ENCODE measurements at places on chromosomes 5 and 9.

DNA sequence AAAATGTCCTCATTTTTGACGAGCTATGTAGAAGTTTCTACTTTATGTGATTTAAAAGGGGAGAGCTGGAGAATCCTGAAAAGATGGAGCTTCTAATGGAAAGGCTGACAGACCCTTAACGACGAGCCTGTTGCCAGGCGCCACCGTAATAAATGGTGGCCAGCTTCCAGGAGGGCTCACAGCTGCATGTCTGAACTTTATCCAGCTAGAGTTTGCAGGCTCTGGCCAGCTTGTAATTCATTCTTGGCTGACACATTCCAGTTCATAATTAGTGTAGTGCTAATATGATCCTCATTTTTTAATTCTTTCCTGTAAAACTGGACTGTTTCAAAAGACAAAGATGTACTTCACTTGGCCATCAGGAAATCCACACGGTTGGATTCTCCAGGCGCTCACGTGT lies 246.7 kb downstream of the GAS1 start:
- no peak for DNase-seq

- no peak for DNase-seq
Measured at GRCh38 chr9:117437283-117437682, 22.4 kb upstream of the ASTN2 start.

GRCh38 chr5:31531543-31531887 lies 378 bp downstream of the DROSHA start:
- no peak for DNase-seq

DNA sequence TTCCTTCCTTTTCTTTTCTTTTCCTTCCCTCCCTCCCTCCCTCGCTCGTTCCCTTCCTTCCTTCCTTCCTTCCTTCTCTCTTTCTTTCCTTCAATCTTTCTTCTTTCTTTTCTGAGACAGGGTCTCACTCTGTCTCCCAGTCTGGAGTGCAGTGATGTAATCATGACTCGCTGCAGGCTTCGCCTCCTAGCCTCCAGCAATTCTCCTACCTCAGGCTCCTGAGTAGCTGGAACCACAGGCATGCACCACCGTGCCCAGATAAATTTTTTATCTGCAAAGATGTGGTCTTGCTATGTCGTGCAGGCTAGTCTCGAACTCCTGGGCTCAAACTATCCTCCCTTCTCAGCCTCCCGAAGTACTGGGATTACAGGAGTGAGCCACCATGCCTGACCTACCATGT lies 81.4 kb downstream of the SPATA31C2 start:
- DNase-seq: no peak

DNA sequence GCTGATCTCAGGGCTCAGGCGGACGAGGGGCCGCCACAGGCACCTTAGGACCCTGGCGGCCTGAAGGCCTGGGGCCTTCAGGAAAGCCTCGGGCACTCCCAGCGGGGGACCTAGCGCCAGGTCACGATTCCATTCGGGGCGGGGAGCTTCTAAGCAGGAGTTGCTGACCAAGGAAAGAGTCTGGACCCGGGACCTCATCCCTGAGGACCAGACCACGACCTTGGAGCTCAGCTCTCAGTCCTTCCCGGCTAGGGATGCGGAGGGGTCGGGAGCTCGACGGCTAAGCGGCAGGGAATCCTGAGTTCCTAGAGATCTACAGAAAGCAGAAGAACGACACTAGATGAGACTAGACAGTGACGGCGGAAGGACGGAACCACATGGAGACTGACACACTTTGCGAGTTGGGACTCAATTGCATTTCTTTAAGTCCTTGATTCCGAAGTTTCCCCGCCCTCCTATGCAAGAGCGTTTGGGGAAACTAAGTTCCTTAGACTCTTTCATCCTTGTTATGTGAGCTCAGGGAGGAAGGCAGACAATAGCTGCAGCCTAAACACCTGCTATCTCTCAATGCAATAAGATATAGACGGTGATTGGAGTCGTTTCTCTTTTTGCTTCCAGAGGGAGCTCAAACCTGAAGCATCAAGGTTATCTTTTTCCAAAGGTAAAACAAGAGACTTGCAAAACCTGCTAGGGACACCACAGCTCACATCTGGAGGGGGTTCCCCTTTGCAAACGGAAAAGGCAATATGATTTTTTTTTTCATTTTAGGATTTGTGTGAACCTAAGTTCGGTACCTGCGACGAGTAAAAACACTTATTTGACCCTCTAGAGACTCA lies 9.7 kb downstream of the NR2F1-AS1 start:
- no peak for DNase-seq

- no peak for DNase-seq
Measured at GRCh38 chr5:172533399-172534228, 79.3 kb upstream of the SH3PXD2B start.

DNA sequence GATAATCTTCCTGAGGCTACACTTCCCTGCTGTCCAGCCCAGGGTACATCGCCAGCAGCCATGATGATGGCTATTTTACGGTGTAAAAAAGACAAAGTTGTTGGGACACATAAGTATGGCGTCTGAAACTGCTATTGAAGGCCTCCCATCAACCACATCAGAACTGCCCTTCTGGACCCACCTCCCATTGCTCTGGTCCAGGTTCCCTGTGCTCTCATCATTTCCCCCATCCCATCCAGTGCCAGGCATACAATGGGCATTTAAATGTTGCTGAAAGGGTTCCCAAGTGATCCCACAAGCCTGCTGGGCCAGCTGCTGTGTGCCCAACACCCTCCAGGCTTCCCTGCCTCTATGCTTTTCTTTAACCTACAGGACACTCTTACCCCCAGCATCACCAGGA lies 10.6 kb downstream of the IL9 start:
- DNase-seq: no peak

- no peak for DNase-seq
Measured at GRCh38 chr9:111994831-111995458, 98.3 kb downstream of the UGCG start.

DNA sequence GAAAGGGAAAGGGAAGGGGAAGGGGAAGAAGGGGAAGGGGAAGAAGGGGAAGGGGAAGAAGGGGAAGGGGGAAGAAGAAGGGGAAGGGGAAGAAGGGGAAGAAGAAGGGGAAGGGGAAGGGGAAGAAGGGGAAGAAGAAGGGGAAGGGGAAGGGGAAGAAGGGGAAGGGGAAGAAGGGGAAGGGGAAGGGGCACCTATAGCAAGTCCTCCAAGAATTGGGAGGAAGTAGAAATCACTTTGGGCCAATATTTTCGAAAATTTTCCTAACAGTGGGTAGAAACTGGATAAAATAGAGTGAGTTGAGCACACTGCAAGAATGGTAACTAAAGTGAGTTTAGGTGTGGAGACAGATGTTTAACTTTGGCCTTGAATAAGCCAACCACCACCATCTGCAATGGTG lies 915.3 kb downstream of the DNAH5 start:
- DNase-seq: no peak

DNA sequence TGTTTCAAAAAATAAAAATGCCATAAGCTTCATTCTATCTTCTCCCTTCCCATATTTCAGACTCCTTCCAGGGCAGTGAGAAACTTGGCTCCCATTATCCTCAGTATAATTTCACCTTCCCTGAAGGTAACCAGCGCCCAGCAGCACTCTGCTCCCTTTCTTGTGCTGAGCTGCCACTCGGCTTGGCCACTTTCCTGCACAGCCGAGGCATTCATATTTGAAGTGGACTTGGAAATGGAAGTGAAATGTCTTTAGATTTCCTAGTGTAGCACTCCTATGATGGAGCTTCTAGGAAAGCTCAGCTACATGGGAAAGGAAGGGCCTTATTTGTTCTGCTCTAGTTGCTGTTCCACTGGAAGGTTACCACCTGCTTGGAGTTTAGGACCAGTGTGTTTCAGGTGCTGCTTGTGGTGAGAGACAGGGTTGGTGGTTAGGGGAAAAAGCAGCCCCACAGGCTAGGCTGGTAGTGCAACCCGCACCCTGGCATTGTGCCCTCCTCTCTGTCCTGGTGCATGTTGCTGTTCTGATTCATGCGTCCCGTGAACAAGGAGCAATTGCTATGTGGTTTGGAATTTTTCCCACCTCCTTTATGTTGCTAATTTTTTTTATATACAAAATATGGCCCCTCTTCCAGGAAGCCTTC lies 53.8 kb downstream of the RAD23B start:
- DNase-seq: no peak

GRCh38 chr9:38278931-38279679 lies 113.4 kb upstream of the ALDH1B1 start:
- DNase-seq: no peak

DNA sequence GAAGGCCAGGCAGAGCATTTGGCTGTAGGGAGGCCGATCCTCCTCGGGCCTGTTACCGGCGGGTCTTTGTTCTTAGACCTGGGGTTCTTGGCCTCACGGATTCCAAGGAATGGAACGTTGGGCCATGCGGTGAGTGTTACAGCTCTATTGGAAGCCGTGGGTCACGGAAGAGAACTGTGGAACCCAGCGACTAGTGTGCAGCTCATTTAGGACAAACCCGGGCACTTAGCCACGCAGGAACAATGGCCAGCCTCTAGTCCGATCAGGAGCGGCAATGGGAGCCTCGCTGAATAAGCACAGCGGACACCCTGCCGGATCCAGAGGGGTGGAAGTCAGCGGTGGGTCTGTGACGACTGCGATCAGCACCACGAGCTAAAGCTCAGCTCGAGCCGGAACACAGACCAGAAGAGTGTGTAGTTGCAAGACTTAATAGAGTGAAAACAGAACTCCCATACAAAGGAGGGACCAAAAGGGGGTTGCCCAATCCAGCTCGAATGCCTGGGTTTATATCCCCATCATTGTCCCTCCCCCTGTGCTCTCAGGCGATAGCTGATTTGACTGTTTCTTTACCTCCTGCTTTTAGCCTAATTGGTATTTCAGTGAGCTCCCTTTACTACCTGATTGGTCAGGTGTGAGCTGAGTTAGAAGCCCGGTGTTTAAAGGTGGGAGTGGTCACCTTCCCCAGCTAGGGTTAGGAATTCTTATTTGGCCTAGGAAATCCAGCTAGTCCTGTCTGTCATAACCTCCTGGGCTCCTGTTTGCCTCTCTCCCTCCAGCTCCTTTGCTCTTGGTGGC lies 53.7 kb upstream of the RPL26L1 start:
- DNase-seq: no peak

GRCh38 chr5:140966293-140967225 lies at the start of gene PCDHAC2:
PCDHAC2 (plus strand) TSS chr5:140966476; CDS start chr5:140966767, 291 bp downstream.
- DNase-seq: peak; percentile 57

DNA sequence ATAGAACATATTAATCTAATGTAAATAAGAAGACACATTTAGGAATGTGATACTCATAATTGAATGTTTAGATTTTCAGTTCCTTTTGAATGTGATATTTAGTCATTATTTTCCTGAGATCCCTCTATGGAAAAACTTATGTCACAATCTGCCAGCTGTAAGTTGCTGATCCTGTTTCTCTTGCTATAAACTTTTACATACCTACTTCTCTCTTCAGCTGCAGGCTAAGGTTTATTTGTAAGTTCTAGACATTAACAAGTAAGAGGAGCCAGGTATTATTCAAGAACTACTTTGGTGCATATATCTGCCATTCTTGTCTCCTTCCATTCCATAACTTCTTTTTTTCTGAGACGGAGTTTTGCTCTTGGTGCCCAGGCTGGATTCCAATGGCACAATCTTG lies 462.4 kb downstream of the PRR16 start:
- no peak for DNase-seq

GRCh38 chr9:98128316-98128715 lies 9.3 kb upstream of the TRIM14 start:
- DNase-seq: no peak

DNA sequence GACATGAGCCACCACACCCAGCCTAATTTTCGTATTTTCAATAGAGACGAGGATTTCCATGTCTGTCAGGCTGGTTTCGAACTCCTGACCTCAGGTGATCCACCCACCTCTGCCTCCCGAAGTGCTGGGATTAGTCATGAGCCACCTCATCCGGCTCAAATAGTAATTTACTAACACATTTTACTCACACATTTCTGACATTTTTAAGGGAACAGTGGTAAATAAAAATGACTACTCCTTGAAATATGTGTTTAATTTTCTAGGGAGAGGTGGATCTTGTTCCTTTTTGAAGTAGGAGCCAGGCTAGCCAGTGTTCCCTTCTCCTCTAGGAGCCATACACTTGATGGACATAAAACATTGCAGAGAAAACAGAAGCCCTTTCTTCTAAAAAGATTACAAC lies 55.2 kb upstream of the ERBIN start:
- DNase-seq: no peak

GRCh38 chr5:173448856-173449255 lies 120.6 kb upstream of the STC2 start:
- DNase-seq: no peak

GRCh38 chr9:5549658-5550650 lies 39.6 kb downstream of the PDCD1LG2 start:
- no peak for DNase-seq

GRCh38 chr5:130708754-130709153 lies 456.3 kb downstream of the HINT1 start:
- no peak for DNase-seq

DNA sequence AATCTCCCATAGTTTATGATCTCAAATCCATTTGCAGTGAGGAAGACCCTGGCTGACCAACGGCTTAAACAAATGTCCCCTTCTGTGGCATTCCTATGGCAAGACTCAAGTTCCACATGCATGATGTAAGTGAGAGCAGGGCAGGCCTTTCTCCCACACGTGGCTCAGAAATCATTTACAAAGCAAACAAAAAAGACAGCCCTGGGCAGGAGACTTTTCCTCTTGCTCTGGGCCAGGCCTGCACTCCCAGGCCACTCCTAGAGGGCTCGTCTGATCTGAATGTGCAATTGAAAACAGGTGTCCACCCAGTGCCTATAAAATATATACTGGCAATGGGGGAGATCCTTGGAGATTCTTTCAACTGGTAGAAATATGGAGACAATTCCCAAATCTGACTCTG lies 123.1 kb downstream of the DMRT2 start:
- DNase-seq: no peak

GRCh38 chr9:113387560-113388230 lies 10.9 kb upstream of the HDHD3 start:
- DNase-seq: no peak

DNA sequence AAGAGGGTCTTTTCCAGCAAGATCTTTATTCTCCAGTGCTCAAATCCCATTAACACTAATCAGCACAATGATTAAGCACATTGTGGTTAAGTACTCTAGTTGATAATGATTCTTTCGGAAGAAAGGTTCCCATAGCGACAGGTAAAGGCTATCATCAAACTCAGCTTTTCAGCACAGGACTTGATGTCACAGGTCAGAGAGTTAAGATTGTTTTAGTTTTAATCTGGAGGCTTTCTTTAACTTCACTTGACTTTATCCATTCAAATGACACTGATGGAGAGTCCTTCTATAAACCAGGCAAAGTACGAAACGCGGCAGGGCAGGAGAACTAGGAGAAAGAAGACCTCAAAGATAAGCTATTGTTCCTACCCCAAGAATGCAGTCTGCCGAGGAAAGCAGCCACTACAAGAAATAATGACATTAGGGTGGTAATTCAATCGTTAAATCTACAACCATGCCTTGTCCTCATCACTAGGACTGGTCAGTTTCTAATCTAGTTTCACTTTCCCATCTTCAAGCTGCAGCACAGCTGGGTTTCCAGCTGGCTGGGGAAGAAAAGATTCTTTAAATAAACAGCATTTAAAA lies 4.6 kb downstream of the NRG2 start:
- DNase-seq: no peak
